ENCODE measurements at places on chromosomes 3 and 15. TPM values are rescaled to one million over a fixed set of nuclear protein-coding genes. Genes with fewer than 3 reads are reported as not detected.

GRCh38 chr3:179615458-179616173 lies 11.0 kb downstream of the NDUFB5 start:
- H3K4me3 ChIP-seq, result no peak overlapping the region
- no peak overlapping the region for H3K27ac ChIP-seq
- peaks cover 20% of the 10 kb centered on the region for H3K36me3 ChIP-seq
- H3K4me1 ChIP-seq, result no peaks in the 10 kb centered on the region

DNA sequence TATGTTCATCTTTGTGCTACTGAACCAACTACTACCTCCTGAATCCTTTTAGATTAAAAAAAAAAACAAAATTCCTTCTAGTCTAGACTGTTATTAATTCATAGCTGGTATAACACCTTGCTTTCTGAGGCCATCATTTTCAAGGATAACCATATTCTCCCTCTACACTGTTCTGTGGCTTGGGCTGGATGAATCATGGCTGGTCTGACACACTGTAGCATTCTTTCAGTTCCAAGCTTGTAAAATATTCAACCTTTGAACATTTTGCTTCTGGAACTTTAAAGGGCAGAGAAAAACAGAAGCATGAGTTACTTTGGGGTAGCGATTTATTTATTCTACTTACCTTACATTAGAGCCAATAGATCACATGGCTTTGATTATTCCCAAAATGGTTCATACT lies 7.6 kb downstream of the HSPBAP1 start:
- peaks cover 12% of the 10 kb centered on the region for H3K36me3 ChIP-seq
- H3K4me3 ChIP-seq, result no peak overlapping the region
- H3K27me3 ChIP-seq, result no peaks in the 10 kb centered on the region
- H3K27ac ChIP-seq, result no peak overlapping the region

The ENTPD3 gene
- total RNA-seq, result 0.63 TPM

- no peaks in the 10 kb centered on the region for H3K4me1 ChIP-seq
- no peaks in the 10 kb centered on the region for H3K27me3 ChIP-seq
- no peaks in the 10 kb centered on the region for H3K36me3 ChIP-seq
- no peak for DNase-seq
- H3K27ac ChIP-seq, result no peak overlapping the region
Observed at GRCh38 chr3:136141891-136142290, 54.2 kb downstream of the MSL2 start.

GRCh38 chr15:99662903-99663302 lies 70.3 kb downstream of the LYSMD4 start:
- no peak for DNase-seq
- H3K27me3 ChIP-seq, result no peaks in the 10 kb centered on the region
- H3K4me1 ChIP-seq, result no peaks in the 10 kb centered on the region
- no peaks in the 10 kb centered on the region for H3K36me3 ChIP-seq
- H3K4me3 ChIP-seq, result no peak overlapping the region

- no peak overlapping the region for H3K4me3 ChIP-seq
- no peak for DNase-seq
- no peak overlapping the region for H3K27ac ChIP-seq
- peaks cover 6% of the 10 kb centered on the region for H3K36me3 ChIP-seq
- peaks cover 15% of the 10 kb centered on the region for H3K4me1 ChIP-seq
Observed at GRCh38 chr15:64909546-64909945, 2.2 kb upstream of the ANKDD1A start.

DNA sequence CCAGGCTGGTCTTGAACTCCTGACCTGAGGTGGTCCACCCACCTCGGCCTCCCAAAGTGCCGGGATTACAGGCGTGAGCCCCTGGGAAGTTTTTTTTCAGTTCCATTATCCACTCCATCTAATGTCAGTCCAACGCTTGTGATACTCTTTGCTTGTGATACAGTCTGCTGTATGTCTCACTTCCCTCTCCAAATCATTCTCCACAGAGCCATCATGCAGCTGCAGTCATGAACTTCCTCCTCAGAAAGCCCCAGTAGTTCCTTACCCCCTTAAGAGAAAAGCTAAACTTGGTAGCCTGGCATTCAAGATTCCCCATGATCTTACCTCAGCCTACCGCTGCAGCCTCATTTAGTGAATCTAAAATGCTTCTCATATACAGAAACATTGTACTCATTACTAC lies 2.3 kb downstream of the ARPC4 start:
- no peak overlapping the region for H3K4me3 ChIP-seq
- no peaks in the 10 kb centered on the region for H3K27me3 ChIP-seq
- H3K4me1 ChIP-seq, result peaks cover 6% of the 10 kb centered on the region
- H3K36me3 ChIP-seq, result peaks cover 30% of the 10 kb centered on the region
- no peak for DNase-seq

DNA sequence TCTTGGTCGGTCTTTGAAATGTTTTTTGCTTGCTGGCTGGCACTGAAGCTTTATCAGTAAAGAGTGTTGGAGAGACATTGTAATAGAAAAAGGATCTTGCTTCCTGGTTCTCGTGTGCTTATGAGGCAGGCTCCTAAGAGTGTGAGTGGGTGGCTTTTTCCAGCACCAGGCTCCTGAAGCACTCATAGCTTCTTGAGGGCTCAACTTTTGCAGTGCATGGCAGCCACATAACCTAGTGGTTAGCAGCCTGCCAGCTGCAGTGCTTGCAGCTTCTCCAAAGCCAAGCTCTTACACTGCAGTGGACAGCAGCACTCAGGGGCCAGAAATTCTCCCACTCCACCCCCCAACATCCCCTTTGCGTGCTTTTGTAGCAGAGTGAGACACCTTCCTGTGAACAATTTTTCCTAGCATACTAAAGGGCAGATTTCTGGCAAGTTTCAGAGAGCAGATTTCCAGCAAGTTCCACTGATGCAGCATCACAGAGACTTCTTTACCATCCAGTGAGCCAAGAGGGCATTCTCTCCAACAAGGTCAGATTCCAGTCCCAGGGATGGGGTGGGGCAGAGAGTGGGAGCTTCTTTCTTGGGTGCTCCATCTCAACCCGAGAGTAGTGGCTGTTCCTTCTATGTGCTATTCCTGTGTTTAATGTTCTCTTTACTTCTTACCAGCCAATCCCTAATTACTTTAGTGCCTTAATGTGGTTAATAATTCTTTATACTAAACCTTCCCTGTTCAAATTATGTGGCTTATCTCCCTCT lies 15.8 kb upstream of the ARHGEF26 start:
- no peak overlapping the region for H3K27ac ChIP-seq
- DNase-seq, result peak; percentile 8
- H3K4me1 ChIP-seq, result peaks cover 11% of the 10 kb centered on the region
- no peaks in the 10 kb centered on the region for H3K27me3 ChIP-seq
- no peaks in the 10 kb centered on the region for H3K36me3 ChIP-seq
- H3K4me3 ChIP-seq, result no peak overlapping the region

- H3K27ac ChIP-seq, result no peak overlapping the region
- no peak overlapping the region for H3K4me3 ChIP-seq
- DNase-seq, result no peak
- H3K4me1 ChIP-seq, result no peaks in the 10 kb centered on the region
Observed at GRCh38 chr3:14546041-14546440, 5.9 kb upstream of the GRIP2 start.

The FES gene
- 14.4 TPM for total RNA-seq

GRCh38 chr3:161800985-161801559 lies 304.5 kb downstream of the OTOL1 start:
- no peak overlapping the region for H3K27ac ChIP-seq
- H3K4me1 ChIP-seq, result no peaks in the 10 kb centered on the region

The SLC22A14 gene
- total RNA-seq, result not detected

DNA sequence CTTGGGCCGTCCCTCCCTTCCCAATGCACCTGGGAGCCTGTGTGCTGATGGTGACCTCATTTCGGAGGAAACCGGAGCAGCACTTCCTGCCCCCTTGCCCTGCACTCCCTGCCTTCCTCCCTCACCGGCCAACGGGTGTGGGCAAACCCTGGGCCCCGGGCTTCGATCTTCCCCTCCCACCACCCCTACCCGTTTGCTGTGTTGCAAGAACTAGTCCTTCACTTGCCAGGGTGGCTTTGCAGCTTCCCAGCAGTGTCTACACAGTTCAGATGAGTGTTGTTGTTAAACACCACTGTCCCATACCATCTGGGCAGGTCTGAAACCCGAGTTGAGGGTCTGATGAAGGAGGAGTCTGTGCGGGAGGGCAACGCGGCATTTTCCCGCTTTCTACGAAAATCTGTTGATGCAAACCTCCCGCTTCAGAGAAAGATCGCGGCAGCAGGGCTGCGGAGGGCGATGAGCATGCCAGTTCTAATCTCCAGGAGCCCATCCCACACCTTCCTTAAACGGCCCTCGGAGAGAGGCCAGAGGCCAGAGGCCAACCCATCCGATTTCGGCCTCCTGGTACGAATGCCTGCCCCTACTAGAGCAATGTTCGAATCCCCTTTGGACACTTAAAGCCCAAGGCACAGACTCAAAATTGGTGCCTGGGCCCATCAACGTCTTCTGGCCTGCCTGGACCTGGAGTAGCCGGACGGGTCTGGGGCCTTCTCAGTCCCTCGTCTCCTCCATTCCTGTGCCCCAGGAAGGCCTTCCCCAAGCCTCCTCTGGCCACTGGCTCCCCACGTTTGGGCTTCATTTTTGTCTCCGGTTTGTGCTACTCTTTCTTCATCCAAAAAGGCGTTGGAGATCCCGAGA lies 35.7 kb upstream of the POLG start:
- peaks cover 100% of the 10 kb centered on the region for H3K27me3 ChIP-seq
- H3K36me3 ChIP-seq, result no peaks in the 10 kb centered on the region
- H3K27ac ChIP-seq, result no peak overlapping the region
- peak overlapping the region; percentile 48 for H3K4me3 ChIP-seq

DNA sequence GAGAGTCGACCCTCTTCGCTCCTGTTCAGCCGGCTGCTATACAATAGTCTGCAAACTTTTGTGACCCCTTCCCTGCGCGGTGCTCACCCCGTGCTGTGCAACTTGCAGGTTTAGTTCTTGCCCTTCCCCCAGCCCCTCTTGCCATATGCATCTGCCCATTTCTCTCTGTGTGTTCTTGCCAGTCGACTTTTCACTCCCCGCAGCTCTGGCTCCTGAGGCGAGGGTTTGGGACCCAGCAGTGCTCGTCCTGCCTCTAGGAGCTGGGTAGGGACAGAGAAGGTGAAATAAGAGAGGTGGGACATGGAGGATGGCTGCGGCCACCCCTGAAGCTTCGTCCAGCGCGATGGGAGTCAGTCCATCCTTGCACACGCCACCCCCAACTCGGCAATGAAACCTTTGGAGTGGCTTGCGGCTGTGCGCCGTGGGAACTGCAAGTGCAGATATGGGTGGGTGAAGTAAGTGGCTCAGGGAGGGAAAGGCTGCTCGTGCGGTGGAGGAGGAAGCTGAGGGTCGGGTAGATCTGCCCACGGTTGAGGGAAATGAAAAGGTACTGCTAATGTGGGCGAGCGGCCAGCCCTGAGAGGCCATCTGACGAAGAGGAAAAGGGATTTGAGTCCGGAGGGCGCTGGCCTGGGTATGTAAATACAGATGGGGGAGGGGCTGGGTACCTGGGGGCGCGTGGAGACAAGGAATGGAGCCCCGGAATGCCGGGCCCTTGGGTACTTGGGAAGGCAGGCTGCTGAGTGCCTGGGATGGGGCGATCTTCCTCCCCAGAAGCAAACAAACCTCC lies 1.0 kb downstream of the LRRC3B start:
- peaks cover 30% of the 10 kb centered on the region for H3K4me1 ChIP-seq
- DNase-seq, result peak; percentile 85
- H3K36me3 ChIP-seq, result no peaks in the 10 kb centered on the region
- H3K27ac ChIP-seq, result no peak overlapping the region
- peaks cover 92% of the 10 kb centered on the region for H3K27me3 ChIP-seq

DNA sequence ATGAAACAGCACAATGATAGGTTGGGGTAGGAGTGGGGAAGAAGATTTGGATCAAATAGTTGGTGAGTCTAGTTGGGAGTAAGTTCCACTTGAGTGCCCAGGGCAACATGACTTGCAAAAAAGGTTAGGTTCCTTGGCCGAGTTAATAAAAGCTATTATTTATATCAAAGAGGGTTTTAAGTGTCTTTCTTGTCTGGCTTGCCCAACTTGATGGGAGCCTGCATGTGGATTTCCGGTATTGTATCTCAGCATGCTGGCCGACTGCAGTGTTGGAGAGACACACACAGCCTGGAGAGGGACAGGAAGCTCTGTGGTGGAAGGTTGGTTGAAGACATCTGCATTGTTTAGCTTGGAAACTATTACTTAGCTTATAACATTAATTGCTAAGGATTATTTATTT lies 449.5 kb upstream of the TBL1XR1 start:
- no peak for DNase-seq
- H3K36me3 ChIP-seq, result no peaks in the 10 kb centered on the region
- no peak overlapping the region for H3K27ac ChIP-seq

DNA sequence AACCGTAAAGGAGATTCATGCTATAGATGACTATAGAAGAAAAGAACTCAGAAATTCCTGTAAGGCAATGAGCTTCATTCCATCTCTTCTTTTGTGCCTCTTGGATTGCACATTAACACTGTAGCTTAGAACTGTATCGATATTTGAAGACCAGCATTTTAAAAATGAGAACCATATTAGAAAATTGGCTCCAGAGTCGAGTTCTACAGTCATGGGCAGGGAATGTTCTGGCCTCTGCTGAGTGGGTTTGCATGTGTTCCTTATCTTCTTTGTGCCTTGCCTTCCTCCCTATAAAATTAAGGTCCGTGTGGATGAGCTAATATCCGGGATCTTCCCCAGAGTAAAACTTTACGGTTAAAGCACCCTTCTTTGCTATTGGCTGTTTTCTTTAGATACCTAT lies 77.4 kb upstream of the PLCL2 start:
- no peak for DNase-seq
- no peak overlapping the region for H3K4me3 ChIP-seq
- peaks cover 25% of the 10 kb centered on the region for H3K4me1 ChIP-seq
- H3K27me3 ChIP-seq, result no peaks in the 10 kb centered on the region
- H3K36me3 ChIP-seq, result no peaks in the 10 kb centered on the region

DNA sequence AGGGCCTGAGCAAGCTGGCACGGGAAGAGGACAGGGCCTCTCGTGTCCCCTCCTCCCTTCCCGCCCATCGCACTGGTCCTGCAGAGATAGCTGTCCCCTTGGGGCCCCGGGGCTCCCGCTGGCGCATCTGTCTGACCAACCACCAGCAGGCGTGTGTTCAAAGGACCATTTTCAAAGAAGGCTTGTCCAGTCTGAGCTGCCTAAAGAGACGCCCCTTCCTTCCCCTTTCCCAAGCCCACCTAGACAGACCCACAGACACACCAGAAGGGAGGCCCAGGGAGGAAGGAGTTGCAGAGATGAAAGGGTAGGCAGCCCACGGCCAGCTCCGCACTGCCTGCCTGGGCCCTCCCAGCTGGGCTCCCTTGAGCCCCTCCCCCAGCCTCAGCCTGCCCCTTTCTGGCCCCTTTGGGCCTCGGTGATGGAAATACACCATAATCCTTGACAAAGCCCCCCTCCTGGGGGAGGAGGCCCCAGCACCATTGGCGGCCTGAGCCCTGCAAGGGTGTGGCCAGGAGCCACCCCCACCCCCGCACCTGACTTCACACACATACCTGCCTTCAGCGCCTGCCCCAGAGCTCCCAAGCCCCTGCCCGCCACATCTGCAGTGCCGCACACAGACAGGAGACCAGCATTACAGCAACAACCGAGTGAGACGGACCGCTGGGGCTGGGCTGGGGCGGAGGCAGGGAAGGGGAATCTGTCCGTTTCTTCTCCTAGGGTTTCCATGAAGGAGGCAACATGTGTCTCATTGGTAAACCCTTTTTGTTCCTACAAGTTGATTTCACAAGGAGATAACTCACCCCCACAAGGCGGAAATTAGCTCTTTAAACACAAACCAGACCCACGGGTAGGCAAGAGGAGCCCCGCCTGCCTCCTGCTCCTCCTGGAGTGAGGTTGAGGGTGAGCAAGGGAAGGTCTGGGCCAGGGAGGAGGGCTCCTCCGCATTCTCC lies at the start of gene STRA6:
Gene STRA6 (minus strand): TSS at position 336 of the 950 bp plus-strand sequence. CDS start 520 bp downstream, outside the sequence.
- H3K27me3 ChIP-seq, result peaks cover 32% of the 10 kb centered on the region
- peak within 1 kb of the TSS; percentile 55 for H3K4me3 ChIP-seq
- peak within 1 kb of the TSS; percentile 81 for H3K27ac ChIP-seq
- peak; percentile 95 for DNase-seq

GRCh38 chr3:36762918-36763849 lies 1.2 kb downstream of the DCLK3 start:
- no peak overlapping the region for H3K27ac ChIP-seq
- H3K36me3 ChIP-seq, result no peaks in the 10 kb centered on the region
- H3K4me1 ChIP-seq, result peaks cover 13% of the 10 kb centered on the region

Data from GM23338 (cell line).